Stimulated activated CD8-positive, alpha-beta memory T cell treated with anti-CD3 and anti-CD28 coated beads, Interleukin-7, amount 100 ng/mL, for 1 hour (primary cell): ENCODE measurements at places on chromosomes 1 and 21.

GRCh38 chr1:19478322-19478721, 7.0 kb downstream of the CAPZB start:
- no peak for DNase-seq

- no peak for DNase-seq
Observed at GRCh38 chr1:152630596-152630995, 7.7 kb upstream of the LCE3A start.

- DNase-seq, result no peak
Observed at GRCh38 chr1:25695771-25696311, 79.2 kb downstream of the MAN1C1 start.

- DNase-seq, result no peak
Observed at GRCh38 chr1:175183586-175183985, 9.0 kb downstream of the KIAA0040 start.

DNA sequence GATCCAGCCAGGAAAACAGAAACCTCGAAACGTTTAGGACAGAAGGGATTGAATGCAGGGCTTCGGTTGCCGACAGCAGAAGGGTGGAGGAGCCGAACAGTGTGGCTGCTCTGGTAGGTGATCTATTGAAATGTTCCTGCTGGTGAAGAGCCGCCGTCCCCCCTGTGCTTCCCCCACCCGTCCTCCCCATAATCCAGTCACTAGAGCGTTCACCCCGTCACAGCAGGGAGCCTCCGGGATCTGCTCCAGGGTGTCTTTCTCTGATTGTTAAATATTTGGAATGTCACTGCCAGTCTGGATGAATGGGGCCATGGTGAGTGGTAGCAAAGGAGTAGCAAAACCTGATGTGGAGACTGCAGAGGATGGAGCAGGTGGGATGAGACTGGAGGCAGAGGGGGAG, 255.1 kb upstream of the CSF3R start:
- no peak for DNase-seq

- DNase-seq, result no peak
Observed at GRCh38 chr1:81662913-81663526, 137.7 kb upstream of the ADGRL2 start.

DNA sequence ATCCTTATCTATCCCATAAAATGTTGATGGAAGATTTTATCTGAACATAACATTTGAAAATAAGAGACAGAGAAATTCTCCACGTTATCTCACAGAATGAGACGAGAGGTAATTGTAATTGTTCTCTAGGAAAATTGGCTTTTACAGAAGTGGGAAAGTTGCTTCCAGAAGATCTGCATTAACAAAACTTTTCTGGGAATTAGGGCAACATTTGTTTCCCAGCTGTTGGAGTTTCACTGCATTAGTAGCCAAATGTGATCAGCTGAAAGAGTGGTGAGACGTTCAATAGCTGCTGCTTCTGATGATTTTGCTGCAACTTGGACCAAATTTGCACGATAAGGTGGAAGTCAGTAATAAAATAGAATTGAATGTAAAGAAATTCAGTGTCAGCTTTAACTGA, 7.6 kb downstream of the CHODL start:
- DNase-seq, result no peak

- no peak for DNase-seq
Observed at GRCh38 chr1:237179503-237179902, 137.5 kb downstream of the RYR2 start.

- no peak for DNase-seq
Observed at GRCh38 chr21:17667256-17667655, 54.6 kb upstream of the BTG3 start.

GRCh38 chr21:43208561-43209332, 39.9 kb downstream of the CRYAA start:
- DNase-seq, result no peak

GRCh38 chr21:33112681-33113080, 42.7 kb downstream of the OLIG1 start:
- DNase-seq, result no peak

DNA sequence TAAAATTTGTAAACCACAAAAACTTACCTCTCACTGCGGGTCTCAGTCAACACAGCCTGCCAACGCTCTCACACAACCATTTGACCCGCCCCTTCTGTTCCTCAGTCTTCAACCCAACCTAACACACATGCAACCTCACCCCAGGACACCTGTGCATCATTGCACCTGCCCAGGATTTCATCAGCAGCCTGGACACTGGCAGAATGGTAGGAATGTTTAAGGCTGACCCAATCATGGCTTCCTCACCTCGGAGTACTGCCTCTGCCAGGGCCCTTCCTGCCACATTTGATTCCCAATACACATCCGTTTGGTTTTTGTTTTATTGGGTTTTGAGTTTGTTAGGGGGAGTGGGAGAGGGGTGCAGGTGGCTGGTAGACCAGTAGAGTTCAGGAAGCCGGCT, 40.7 kb downstream of the TOMM20 start:
- DNase-seq, result no peak

DNA sequence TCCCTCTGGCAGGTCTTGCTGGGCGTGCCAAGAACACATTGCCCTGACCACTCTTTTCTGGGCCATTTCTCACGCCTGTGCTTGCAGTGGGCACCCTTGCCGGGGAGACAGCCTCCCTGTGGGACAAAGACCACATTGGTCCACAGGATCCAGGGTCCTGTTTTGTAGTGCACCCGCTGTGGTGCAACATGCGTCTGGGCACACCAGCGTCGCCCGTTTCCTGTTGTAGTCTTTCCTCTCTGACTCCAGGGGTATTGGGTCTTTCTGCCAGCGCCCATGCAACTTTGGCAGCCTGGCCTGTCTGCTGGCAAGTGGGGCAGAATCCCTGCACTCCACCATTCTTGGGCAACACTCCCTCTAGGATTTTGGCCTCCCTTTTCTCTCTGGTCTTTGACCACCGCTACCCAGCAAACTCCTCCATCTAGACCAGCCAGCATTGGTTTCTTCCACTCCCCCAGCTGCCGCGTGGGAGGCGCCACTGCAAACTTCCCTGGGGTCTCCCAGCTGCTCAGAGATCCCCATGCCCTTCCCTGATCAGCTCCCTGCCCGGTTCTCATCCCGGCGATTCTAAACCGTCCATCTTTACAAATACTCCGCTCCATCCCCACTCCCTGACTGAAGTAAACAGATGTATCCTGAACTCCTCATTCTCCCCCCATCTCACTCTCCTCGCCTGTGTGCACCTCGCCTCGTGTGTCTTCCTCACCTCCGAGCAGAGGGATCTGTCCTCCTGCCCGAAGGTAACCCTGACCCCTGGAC, 1.2 kb upstream of the TPRG1L start:
- no peak for DNase-seq

DNA sequence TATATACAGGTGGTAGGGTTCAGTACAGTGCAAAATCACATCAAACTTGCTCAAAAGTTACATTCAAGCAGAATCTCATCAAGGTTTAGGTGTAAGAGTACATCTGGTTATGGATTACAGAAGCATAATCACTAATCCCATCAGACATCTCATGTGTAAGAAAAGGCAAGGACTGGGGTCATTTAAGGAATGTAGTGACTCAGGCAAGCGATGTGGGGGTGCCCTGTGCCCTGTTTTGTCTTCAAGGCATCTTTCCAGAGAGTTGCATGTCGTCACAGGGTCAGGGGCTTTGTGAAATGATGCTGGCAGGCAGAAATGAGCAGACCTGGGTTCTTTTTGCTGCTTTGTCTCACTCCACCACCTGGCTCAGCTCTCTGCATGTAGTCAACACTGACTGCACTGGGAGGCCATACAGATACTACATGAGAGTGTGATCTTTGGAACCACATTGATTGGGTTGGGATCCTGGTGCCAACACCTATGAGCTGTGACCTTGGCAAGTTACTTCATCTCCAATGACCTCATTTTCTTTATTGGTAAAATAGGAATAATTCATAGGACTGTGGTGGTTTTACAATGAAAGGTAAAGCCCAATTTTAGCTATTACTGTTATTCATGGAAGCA, 8.2 kb upstream of the HHIPL2 start:
- no peak for DNase-seq

- no peak for DNase-seq
Observed at GRCh38 chr1:158208586-158209116, 28.0 kb downstream of the CD1D start.

GRCh38 chr1:206120406-206120805, 3.2 kb upstream of the AVPR1B start:
- no peak for DNase-seq

DNA sequence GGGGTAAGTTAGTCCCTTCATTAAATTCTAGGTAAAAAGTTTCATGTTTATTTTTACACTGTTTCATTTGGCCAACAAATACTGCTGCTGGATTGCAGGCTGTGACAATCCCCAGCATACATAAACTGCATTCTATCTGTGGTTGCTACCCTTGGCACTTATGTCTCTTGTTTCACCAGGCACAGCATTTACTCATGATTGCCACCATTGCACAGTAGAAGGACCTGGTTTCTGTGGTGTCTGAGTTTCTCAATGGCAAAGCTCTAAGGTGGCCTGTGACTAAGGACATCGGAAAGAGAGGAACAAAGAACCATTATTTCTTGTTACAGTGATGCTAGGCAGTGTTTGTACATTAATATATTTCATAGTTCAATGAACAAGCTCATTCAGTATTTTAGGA, 878.4 kb upstream of the NEGR1 start:
- DNase-seq, result no peak

- no peak for DNase-seq
Observed at GRCh38 chr1:2260917-2261316, 32.8 kb downstream of the SKI start.

DNA sequence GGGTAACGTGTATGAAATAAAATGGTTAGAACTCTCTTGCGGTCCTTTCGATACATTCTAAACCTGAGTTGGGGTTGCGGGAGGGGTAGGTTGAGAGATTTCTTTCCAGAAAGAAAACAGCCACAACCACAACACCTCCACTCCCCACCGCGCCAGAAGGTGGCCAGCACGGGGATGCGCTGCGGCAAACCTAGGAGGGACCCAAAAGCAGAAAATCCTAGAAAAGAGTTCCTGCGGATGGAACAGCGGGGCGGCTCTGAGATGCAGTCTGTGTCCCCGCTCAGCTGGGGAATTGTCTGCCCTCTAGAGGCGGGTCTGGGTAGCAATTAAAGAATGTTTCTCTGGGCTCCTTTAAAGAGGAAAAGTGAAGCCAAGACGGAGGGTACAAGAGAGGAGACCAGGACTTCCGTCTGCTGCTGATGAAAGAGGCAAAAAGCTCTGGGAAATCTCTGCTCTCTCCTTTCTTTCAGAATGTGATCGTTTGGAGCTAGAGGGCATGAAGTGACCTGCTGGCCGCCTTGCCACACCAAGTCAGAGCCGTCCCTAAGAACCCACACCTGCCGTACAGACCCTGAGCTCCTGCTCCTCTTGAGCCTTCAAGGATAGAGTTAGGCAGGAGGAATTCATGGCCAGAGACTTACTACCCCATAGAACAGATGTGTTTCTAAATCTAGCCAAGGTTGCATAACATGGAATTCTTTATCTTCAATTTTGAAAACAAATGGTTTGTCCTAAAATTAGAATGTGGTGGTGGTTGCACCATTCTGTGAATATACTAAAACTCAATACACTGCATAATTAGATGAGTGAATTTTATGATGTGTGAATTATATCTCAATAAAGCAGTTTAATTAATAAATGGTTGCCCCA, 46.5 kb upstream of the COA6 start:
- peak; percentile 54 for DNase-seq

GRCh38 chr1:234535763-234536515, 57.0 kb upstream of the TARBP1 start:
- DNase-seq, result no peak
